ENCODE measurements at places on chromosomes 11 and 22. TPM values are rescaled to one million over a fixed set of nuclear protein-coding genes. Genes with fewer than 3 reads are reported as not detected.

Gene LIF
- total RNA-seq: 7.2 TPM

DNA sequence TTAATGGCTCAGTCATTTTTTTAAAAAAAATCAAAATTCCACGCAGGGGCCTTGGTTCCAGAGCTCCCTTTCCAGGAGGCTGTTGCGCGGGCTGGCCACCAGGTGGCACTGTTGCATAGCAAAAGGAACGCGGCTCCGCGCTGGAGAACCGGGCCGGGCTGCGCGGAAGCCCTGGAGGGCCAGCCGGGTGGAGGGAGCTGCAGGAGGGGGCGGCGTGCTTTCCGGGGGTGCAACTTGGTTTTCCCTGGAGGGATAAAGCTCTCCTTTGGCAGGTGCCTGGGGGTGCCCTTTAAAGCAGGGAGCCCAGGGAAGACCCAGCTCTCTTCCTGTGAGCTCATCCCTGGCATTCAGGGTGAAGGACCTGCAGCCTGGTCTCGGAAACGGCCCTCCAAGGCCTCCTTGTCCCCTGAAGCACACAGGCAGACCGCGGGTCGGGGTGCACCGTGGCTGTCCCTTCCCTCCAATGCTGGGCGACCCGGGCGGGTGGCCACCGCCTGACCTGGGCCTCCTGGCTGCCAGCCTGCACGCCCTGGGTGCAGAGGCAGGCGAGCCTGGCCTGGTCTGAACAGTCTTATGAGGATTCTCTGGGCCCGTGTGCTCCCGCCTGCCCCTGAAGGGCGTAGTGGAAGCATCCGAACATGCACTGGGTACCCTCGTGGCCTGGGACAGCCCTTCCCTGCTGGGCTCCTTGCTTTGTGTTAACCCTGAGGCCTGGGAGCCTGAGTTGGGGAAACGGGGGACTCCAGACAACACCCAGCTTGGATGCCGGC is 23.4 kb downstream of the KRTAP5-5 start:
- H3K4me3 ChIP-seq: no peak overlapping the region
- H3K27me3 ChIP-seq: peaks cover 21% of the 10 kb centered on the region
- no peak overlapping the region for H3K27ac ChIP-seq

GRCh38 chr11:126318574-126319373 is 14.9 kb downstream of the DCPS start:
- H3K27ac ChIP-seq: no peak overlapping the region
- no peak overlapping the region for H3K4me3 ChIP-seq
- H3K4me1 ChIP-seq: no peaks in the 10 kb centered on the region
- DNase-seq: no peak

Gene TMEM191C
- 4.8 TPM for total RNA-seq

DNA sequence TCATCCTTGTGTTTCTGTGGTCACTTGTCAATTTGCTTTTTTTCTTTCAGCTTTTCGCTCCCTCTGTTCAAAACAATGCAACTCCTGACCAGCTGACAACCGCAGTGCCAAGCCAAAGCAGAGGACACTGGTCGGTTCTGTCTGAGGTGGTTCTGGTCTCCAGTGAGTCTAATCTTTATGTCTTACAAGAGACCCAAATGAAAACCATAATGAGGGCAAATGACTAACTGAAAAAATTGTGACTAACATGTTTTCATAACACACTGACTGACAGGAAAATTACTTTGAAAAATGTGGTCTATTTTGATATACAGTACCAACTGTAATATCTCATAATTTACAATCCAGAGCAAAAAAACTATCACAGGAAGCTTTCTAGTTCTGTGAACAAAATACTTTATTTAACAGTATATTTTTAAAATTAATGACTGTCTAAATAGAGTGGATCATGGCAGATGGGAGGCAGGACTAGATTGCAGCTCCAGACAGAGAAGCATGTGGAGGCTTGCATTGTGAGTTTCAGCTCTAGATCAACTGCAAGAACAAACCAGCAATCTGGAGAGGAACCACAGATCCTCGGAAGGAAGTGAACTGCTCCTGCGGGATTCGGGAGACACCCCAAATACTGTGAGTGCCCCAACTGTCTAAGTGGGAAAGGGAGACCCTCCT is 311.8 kb downstream of the SBF2 start:
- peak overlapping the region; percentile 89 for H3K27ac ChIP-seq
- peaks cover 40% of the 10 kb centered on the region for H3K4me1 ChIP-seq
- H3K4me3 ChIP-seq: no peak overlapping the region
- peaks cover 23% of the 10 kb centered on the region for H3K36me3 ChIP-seq
- no peak for DNase-seq
- no peaks in the 10 kb centered on the region for H3K27me3 ChIP-seq

- no peak overlapping the region for H3K4me3 ChIP-seq
- no peak for DNase-seq
- peaks cover 17% of the 10 kb centered on the region for H3K4me1 ChIP-seq
- H3K27ac ChIP-seq: no peak overlapping the region
Observed at GRCh38 chr11:83979593-83979992, 693.4 kb upstream of the CCDC90B start.

DNA sequence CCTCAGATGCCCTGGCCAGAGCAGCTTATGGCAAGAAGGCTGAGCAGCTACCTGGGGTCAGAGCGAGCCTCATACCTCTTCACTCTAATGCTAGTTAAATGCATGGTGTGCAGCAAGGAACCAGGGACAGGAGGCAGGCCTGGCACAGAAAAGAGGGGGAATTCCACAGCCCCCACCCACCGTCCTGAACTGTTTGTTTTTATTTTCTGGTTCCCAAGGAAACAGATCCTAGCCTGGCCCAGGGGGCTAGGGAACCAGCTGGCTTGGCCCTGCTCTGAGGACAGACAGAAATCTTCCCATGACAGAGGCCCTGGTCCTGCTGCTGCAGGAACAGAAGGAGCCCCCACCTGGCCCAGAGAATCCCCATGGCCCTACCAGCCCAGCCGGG is 40.4 kb downstream of the SLCO2B1 start:
- no peaks in the 10 kb centered on the region for H3K27me3 ChIP-seq
- no peak overlapping the region for H3K4me3 ChIP-seq
- DNase-seq: no peak
- no peak overlapping the region for H3K27ac ChIP-seq

GRCh38 chr11:76135491-76135890 is 70.8 kb downstream of the WNT11 start:
- no peaks in the 10 kb centered on the region for H3K27me3 ChIP-seq
- H3K4me1 ChIP-seq: no peaks in the 10 kb centered on the region
- H3K4me3 ChIP-seq: no peak overlapping the region
- no peak overlapping the region for H3K27ac ChIP-seq
- DNase-seq: no peak

Gene SERPING1
- total RNA-seq: 50.2 TPM

- H3K27ac ChIP-seq: peak overlapping the region; percentile 5
- DNase-seq: no peak
- peaks cover 15% of the 10 kb centered on the region for H3K4me1 ChIP-seq
- no peaks in the 10 kb centered on the region for H3K36me3 ChIP-seq
- no peaks in the 10 kb centered on the region for H3K27me3 ChIP-seq
- H3K4me3 ChIP-seq: no peak overlapping the region
Observed at GRCh38 chr22:46777609-46777970, 15.1 kb downstream of the TBC1D22A start.

GRCh38 chr11:95066716-95067038 is at the start of gene SRSF8:
Gene SRSF8 (plus strand): TSS chr11:95066919. CDS start chr11:95067227, 308 bp downstream.
- no peak for DNase-seq
- peak within 1 kb of the TSS; percentile 80 for H3K27ac ChIP-seq
- peaks cover 17% of the 10 kb centered on the region for H3K4me1 ChIP-seq
- peaks cover 4% of the 10 kb centered on the region for H3K27me3 ChIP-seq

- no peak overlapping the region for H3K27ac ChIP-seq
- no peak for DNase-seq
- peaks cover 32% of the 10 kb centered on the region for H3K36me3 ChIP-seq
- no peak overlapping the region for H3K4me3 ChIP-seq
Observed at GRCh38 chr11:2824851-2825250, 60.7 kb downstream of the CDKN1C start.

- DNase-seq: no peak
- H3K4me1 ChIP-seq: peaks cover 20% of the 10 kb centered on the region
- peaks cover 10% of the 10 kb centered on the region for H3K36me3 ChIP-seq
- no peak overlapping the region for H3K27ac ChIP-seq
- H3K4me3 ChIP-seq: no peak overlapping the region
- no peaks in the 10 kb centered on the region for H3K27me3 ChIP-seq
Observed at GRCh38 chr11:92848578-92848977, 120.9 kb upstream of the MTNR1B start.

Gene CRYBA4
- total RNA-seq: 1.1 TPM

- H3K27me3 ChIP-seq: no peaks in the 10 kb centered on the region
- DNase-seq: no peak
- H3K4me3 ChIP-seq: no peak overlapping the region
Observed at GRCh38 chr11:108316061-108316460, 93.2 kb downstream of the ATM start.

- no peaks in the 10 kb centered on the region for H3K36me3 ChIP-seq
- DNase-seq: no peak
- H3K27ac ChIP-seq: no peak overlapping the region
- H3K4me1 ChIP-seq: peaks cover 9% of the 10 kb centered on the region
Observed at GRCh38 chr11:79045800-79046304, 395.0 kb downstream of the TENM4 start.

- no peaks in the 10 kb centered on the region for H3K36me3 ChIP-seq
- no peak overlapping the region for H3K27ac ChIP-seq
- no peak overlapping the region for H3K4me3 ChIP-seq
- H3K27me3 ChIP-seq: no peaks in the 10 kb centered on the region
- no peak for DNase-seq
- peaks cover 13% of the 10 kb centered on the region for H3K4me1 ChIP-seq
Observed at GRCh38 chr22:30205281-30206115, 41.1 kb downstream of the LIF start.

- no peaks in the 10 kb centered on the region for H3K4me1 ChIP-seq
- H3K36me3 ChIP-seq: no peaks in the 10 kb centered on the region
- no peak for DNase-seq
- no peak overlapping the region for H3K27ac ChIP-seq
Observed at GRCh38 chr11:87437133-87437843, 399.6 kb downstream of the TMEM135 start.

GRCh38 chr11:10488934-10489691 is 34.0 kb downstream of the AMPD3 start:
- DNase-seq: no peak
- peaks cover 4% of the 10 kb centered on the region for H3K36me3 ChIP-seq
- no peak overlapping the region for H3K4me3 ChIP-seq
- H3K4me1 ChIP-seq: peaks cover 17% of the 10 kb centered on the region
- H3K27me3 ChIP-seq: peaks cover 3% of the 10 kb centered on the region
- no peak overlapping the region for H3K27ac ChIP-seq

Gene PGM2L1
- 24.8 TPM for total RNA-seq

GRCh38 chr11:34773211-34773610 is 143.0 kb downstream of the APIP start:
- H3K4me1 ChIP-seq: no peaks in the 10 kb centered on the region
- no peak overlapping the region for H3K27ac ChIP-seq
- H3K27me3 ChIP-seq: no peaks in the 10 kb centered on the region
- H3K4me3 ChIP-seq: no peak overlapping the region

Gene BARX2
- not detected for total RNA-seq

DNA sequence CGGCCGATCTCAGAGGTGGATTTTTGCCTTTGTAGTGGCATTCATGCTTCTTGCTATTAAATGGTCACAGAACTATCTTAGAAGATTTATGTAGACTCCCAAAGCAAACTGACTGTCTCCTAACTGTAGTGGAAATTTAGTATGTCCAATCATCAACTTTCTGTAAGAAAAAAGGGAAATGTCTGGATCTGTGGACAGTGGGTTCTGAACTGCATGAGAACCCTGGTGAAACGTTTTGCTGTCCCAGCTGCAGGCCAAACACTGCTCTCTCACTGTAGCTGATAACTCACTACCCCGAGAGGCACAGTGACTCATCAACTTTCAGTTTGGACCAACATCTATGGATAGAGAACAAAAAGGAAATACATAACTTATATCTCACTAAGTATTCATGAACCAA is 387.1 kb downstream of the SOX6 start:
- no peak for DNase-seq
- H3K27me3 ChIP-seq: no peaks in the 10 kb centered on the region
- no peak overlapping the region for H3K4me3 ChIP-seq
- no peaks in the 10 kb centered on the region for H3K36me3 ChIP-seq
- H3K27ac ChIP-seq: no peak overlapping the region

DNA sequence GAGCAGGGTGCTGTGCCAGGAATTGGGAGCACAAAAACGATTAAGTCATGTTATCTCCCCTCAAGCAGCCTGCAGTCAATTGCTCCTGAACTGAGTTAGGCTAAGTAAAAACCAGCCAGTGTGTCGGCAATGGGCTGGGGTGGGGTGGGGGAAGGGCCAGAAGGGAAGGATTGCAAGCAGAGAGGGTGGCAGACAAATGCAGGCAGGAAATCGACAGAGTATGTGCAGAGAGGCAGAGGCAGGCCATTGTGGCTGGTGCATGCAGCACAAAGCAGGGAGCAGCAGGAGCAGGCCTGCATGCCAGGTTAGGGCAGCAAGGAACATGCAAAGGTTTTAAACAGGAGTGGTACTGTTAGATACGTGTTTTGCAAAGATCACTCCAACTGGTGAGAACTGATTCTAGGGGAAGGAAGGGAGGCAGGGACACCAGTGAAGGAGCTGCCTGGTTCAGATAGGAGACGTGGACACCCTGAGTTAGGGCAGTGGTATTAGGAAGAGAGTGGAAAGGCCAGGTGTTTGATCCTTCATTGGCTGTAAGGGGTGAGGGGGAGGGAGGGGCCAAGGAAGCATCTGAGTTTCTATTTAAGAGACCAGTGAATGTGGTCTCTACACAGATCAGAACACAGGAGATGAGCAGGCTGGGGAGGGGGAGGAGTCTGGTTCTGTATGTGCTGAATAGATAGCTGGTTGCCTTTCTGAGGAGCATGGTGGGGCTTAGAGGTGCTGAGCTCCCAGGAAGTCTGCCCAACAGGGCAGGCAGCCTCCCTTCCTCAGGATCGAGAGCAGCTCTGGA is 70.8 kb upstream of the PHOX2A start:
- peaks cover 15% of the 10 kb centered on the region for H3K4me1 ChIP-seq
- H3K4me3 ChIP-seq: no peak overlapping the region
- H3K27ac ChIP-seq: peak overlapping the region; percentile 90
- no peak for DNase-seq
- no peaks in the 10 kb centered on the region for H3K36me3 ChIP-seq

Measured in WTC11 (cell line).